Activated CD8-positive, alpha-beta memory T cell treated with anti-CD3 and anti-CD28 coated beads for 4 hours (primary cell): ENCODE measurements at places on chromosomes 12 and 14.

DNA sequence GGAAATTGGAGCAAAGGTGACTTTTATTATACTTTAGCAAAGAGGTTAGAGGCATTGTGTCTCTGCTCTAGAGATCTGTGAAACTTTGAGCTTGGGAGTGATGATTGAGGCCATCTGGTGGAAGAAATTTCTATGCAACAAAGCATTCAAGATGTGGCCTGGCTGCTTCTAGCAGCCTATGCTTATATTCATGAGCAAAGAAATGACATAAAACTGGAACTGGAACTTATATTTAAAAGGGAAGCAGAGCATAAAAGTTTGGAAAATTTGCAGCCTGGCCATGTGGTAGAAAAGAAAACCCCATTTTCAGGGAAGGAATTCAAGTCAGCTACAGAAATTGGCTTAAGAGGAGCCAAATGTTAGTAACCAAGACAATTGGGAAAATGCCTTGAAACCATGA is 70.4 kb downstream of the SDR9C7 start:
- no peak for DNase-seq

GRCh38 chr14:52960627-52961026 is 9.8 kb upstream of the FERMT2 start:
- no peak for DNase-seq

DNA sequence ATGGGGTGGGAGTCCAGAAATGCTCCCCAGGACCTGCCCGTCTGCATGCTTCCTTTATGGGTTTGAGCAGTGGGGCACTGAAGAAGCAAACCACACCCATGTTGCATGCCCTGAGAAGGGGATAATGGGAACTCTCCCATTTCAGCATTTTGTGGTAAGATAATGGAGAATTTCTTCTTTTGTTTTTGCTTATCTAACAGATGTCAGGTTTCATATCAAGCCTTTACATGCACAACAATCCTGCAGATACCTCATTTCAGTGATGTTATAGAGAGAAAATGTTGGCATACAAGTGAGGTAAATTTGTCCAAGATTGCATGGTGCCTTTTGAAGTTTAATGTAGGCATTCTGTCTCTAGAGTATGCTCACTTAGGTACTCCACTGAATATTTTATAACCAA is 177.0 kb downstream of the ALX1 start:
- DNase-seq = no peak

DNA sequence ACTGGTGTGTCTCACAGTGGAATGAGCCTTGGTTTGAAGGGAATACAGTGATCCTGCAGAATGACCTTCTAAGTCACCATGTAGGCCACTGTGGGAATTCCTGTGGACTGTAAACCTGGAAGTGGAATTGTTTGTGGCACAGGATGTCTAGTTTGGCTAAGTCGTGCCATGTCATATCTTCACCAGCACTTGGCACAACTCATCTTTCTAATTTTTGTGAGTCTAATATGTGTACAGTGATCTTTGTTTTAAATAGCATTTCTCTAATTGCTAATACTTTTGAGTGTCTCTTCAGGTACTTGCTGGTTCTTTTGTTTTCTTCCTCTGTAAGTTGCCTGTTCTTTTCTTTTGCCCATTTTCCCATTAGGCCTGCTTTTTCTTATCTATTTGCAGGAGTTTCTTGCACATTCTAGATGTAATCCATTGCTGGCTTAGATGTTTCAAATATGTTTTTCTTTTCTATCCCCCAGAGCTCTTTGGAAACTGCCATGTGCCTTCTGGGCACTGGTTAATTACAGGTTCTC is 112.7 kb downstream of the VRK1 start:
- DNase-seq = no peak

DNA sequence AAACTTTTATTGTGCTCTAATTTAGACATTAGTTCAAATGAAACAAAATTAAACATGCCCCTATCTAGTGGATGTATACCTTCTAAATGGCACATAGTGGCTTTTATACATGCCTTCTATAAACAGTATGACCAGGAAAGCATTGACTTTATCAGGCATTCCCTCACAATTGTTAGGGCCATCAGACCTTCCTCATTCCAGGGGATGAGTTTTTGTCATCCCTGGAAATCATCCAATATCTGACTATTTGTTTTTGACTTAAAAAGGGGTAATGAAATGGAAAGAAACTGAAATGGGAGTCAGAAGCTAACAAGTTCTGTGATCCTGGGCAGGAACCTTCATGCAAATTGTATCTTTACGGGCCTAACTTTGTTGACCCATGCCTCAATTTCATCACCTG is 58.0 kb downstream of the BICDL1 start:
- no peak for DNase-seq

DNA sequence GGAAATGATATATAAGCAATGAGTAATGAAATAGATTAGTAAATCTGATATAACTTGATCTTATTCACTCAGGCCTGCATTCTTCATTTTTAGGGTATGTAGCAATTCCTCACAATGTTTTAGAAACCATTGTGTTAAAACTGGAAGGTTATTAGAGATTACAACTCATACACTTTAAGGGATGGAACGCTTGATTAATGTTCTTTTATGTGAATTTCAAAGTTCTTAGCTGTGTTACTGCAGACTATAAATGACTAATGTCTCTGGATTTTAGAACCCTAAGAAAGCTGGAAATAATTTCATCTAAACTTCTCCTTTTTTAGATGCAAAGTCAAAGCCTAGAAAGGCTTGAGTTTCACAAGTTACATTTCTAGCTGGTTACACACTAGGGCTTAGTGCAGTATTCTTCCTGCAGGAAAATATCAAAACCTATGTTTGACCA is 148.2 kb upstream of the CLEC14A start:
- no peak for DNase-seq

GRCh38 chr14:106003351-106003750 is 477.0 kb downstream of the TMEM121 start:
- no peak for DNase-seq

DNA sequence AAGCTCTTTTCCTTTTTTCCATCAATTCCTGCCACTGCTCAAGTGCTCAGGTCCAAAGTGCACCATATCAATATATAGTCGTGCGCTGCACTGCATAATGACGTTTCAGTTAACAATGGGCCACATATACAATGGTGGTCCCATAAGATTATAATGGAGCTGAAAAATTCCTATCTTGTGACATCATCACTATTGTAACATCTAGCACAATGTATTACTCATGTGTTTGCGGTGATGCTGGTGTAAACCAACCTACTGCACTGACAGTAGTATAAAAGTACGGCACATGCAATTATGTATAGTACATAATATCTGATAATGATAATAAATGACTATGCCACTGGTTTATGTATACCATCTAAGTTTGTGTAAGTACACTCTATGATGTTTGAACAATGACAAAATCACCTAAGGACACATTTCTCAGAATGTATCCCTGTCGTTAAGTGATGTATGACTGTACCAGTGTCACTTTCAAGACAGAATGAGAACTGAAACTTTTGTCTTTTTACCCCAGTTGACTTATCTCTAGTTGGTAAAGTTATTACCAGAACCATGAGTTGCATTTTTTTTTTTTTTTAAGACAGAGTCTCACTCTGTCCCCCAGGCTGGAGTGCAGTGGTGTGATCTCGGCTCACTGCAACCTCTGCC is 53.7 kb upstream of the INSM2 start:
- DNase-seq = no peak

DNA sequence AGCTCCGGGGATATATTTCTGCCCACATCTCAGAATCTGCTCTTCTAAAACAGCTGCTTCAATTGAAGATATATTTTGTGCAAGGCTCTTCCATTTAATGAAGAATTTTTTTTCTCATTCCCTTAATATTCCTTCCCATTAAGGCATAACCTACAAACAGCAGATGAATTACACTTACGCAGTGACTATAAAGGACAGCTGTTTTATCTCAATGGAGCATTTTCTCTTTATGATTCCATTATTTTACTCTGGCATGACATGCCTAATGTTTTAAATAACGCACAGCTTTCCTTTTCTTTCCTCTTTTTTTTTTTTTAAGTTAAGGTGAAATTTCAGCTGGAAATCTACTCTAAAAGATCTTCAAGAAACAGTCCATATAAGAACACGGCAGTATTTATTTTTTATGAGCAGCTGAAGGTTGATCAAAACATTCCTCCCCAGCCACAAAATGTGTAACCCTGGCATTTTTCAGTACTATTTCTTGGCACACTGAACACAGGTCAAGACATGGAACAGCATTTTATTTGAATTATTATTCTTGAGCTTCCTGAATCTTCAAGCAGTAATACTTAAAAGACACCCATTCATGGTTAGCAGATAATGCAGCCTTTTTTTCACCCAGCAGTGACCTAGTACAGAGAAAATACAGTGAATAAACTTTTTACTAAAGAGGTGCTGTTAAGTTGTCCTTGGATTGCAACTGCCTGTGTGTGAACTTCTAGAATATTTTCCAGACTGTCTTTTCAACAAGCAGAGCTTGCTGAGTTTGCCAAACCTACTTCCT is 118.1 kb upstream of the FOXN3 start:
- no peak for DNase-seq

- peak; percentile 35 for DNase-seq
Measured at GRCh38 chr14:60753264-60754119, 18.9 kb downstream of the MNAT1 start.

- DNase-seq = no peak
Measured at GRCh38 chr14:52553002-52553670, 500 bp downstream of the GPR137C start.

GRCh38 chr14:88384718-88385117 is 739 bp upstream of the SPATA7 start:
- DNase-seq = no peak

GRCh38 chr14:64673748-64674147 is 30.5 kb upstream of the PLEKHG3 start:
- DNase-seq = no peak

DNA sequence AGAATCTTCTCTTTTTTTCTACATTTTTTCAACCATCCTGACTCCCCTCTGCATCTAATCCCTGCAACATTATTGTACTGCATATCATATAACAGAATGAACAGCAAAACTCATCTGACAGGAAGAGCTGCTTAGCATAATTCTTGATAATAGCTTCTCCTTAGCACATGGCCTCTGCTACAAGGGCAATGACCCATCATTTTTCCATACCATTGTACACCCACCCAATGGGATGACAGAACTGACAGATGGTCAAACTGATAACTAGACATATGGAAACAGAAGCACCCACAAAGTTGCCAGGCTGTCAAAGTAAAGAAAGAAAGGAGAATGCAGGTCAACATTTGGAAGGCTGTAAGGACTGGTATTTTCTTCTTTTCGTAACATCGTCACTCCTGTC is 390.4 kb upstream of the USP15 start:
- no peak for DNase-seq

DNA sequence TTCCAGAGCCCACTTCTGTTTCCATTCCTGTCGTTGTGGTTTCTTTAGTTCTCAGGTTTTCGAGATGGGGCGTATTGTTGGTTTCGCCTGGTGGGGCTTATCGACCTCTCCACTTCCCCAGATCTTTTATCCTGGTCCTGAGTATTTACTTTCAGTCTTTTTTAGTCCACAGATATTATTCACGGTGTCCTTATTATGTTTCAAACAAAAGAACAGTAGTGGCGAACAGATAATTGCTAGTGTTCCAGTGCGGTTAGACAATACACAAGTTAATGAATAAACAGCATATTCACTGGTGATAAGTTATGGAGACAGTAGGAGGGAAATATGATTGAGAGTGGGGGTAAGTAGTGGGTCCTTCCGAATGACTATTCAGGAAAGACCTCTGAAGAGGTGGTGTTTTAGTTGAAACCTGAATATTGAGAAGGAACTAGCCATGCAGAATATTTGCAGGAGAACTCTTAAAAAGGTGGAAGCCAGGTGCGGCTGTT is 668 bp downstream of the TMEM260 start:
- DNase-seq = no peak

GRCh38 chr12:93441081-93441616 is 598 bp downstream of the UBE2N start:
- no peak for DNase-seq

DNA sequence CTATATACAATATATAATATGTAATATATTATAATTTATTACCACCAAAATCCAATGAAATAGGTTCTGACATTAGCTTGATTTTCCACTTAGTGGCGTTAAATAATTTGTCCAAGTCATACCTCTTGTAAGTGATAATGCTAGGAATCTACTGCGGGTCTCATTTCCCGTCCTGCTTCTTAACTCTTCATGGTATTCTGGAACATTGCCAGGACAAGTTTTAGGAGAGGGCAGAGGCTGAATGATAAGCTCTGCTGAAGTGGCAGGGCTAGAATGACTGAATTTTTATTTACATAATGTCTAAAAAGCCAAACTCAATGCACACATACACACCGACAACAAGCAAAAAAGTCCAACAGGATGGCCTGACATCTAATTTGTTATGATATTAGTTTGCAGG is 70.4 kb upstream of the PTPRQ start:
- DNase-seq = no peak

GRCh38 chr12:29707846-29708245 is 75.9 kb downstream of the TMTC1 start:
- DNase-seq = no peak

DNA sequence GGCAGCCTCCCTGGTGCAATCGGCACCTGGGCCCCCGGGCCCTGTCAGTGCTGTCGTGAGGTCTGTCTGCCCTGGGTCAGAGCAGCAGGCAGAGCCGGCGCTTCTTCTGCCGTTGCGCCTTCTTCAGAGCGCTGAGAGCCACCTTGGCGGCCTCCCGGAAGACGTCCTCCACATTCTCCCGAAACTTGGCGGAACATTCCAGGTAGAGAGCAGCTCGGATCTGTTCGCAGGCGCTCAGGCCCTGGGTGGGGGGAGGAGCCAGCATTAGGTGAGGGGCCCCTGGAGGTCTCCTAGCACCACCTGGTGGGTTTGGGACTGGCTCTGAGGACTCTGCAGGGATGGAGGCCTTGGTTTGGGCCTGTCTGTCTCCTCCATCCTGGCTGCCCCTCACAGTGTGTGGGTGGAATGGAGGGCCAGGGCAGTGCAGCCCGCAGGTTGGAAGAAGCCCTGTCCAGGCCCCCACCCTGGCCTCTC is 14.0 kb downstream of the RHOF start:
- DNase-seq = no peak

GRCh38 chr12:128976120-128976738 is 123.0 kb downstream of the GLT1D1 start:
- no peak for DNase-seq

GRCh38 chr12:26009593-26009992 is 51.1 kb downstream of the RASSF8 start:
- no peak for DNase-seq

DNA sequence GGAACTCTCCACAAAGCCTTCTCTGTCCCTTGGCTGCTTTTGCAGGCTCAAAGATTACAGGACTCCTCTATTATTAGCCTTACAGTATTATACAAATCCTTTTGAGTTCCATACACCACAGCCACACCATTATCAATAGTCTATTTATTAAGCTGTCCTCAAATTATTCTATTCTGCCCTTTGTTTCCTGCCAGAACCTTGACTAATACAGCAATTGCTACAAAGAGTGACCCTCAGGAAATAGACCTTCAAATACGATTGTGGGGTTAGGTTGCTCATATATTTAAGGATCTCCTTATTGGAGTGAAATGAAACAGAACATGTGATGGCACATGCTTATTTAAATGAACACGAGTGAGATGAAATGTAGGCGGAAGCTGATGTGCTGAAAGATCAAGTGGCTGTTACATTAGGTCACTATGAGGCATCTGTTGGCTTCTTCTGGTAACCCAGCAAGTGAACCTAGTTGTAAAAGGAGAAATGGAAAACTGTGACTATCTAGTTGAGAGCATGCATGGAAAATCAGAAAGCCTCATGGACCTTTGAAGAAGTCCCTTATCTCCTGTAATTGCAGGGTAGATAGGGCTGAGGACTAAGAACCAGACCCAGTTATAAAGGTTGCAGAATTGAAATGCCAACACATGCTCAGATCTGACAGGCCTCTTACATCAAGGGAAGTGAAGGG is 75.5 kb downstream of the AVPR1A start:
- DNase-seq = no peak

GRCh38 chr12:19819231-19819630 is 379.9 kb downstream of the AEBP2 start:
- no peak for DNase-seq
